Inflammatory macrophage treated with lipopolysaccharide for 1 hour (primary cell): ENCODE measurements at places on chromosomes 2 and 18.

- DNase-seq = no peak
Observed at GRCh38 chr2:75325594-75325993, 126.3 kb upstream of the TACR1 start.

DNA sequence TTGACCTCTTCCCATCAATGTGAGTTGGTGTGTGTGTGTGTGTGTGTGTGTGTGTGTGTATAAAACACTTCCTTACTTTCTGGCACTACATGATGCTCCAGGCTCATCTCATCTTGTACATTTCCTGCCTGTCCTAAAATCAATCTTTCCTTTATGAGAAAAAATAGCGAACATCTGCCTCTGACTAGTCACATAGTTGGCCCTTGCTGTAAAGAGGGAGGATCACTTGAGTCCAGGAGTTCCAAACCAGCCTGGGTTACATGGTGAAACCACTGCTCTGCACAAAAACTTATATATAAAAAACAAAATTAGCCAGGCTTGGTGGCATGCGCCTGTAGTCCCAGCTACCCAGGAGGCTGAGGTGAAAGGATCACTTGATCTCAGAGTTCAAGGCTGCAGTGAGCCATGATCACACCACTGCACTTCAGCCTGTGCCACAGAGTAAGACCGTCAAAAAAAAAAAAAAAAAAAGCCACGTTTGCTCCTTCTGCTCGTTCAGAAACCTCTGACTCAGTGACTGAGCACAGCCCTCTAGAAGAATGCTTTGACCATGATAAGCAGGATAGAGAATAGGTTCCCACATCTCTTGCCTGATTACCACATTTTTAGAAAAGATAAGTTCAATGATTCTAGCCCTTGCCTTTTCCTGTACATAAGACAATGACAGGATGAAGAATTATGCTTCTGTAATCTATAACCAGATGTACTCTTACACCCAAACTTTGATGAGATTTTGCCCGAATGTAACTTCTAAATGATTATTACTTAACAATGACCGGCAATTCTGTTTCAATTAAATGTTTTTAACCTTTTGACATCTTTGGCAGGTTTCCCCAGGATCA, 45.2 kb upstream of the ST3GAL5 start:
- no peak for DNase-seq

- no peak for DNase-seq
Observed at GRCh38 chr2:18741191-18741590, 151.8 kb upstream of the NT5C1B start.

GRCh38 chr2:134773759-134774742, 55.3 kb upstream of the TMEM163 start:
- no peak for DNase-seq

DNA sequence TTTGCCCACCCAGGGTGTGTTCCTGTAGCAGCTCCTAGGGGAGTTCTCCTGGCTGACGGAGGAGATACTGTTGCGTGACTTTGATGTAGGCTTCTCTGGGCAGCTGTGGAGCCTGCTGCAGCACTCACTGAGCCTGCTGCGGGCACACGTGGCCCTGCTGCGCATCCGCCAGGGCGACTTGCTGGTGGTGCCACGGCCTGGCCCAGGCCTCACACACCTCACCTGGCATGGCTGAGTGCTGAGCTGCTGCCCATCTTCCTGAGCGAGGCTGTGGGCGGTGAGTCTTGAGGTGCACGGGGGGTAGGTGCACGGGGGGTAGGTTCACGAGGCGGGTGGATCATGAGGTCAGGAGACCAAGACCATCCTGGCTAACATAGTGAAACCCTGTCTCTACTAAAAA, 191.7 kb downstream of the ANKRD36C start:
- DNase-seq = no peak

DNA sequence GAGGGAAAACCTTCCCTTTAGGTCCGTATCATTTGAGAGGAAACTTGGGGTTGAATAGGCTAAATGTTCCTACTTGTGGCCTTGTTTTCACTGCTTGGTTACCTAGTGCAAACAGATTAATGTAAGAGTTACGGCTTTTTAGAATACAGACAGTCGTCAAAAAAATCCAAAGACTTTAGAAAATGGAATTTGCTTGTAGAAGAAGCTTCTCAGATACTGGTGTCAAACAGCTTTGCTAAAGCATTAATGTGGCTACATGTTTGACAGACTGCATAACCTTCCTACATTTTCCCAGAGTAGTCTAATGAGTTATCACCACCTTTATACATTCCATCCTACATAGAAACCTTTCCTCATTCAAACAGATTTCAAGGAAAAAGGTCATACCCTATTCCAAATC, 114.6 kb downstream of the FMNL2 start:
- DNase-seq = no peak

DNA sequence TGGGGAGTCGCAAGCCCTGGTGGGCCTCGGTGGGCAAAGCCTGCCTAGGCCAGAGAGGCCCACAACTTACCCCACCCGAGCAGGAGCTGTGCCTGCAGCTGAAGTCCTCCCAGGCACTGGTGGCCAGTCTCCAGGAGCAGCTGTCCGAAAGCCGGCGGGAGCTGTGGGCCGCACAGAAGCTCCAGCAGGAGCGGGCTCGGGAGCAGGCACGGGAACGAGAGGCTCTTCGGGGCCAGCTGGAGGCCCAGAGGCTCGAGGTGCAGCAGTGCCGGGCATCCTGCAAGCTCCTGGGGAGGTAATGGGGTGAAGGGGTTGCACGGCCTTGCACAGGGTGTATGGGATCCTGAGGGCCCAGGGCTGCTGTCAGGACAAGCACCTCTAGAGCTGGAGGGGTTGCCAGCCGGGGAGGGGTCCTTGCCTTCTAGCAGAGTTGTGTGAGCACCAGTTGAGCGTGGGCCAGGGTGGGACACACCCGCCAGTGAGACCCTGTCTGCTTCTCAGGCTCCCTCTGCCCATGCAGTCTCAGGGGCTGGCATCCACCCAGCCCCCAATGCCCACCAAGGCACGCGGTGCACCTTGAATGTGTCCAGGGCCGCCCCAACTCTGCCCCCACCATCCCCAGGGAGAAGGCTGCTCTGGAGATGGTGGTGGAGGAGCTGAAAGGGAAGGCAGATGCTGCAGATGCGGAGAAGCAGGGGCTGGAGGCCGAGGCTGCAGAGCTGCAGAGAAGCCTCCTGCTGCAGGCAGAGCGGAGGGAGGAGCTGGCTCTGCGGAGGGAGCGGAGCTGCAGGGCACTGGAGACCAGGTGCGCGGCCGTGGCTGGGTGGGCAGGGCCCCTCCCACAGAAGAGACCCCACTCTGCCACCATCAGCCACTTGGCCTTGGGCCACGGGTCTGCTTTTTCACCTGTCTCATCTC, 27.2 kb downstream of the CROCC2 start:
- no peak for DNase-seq

DNA sequence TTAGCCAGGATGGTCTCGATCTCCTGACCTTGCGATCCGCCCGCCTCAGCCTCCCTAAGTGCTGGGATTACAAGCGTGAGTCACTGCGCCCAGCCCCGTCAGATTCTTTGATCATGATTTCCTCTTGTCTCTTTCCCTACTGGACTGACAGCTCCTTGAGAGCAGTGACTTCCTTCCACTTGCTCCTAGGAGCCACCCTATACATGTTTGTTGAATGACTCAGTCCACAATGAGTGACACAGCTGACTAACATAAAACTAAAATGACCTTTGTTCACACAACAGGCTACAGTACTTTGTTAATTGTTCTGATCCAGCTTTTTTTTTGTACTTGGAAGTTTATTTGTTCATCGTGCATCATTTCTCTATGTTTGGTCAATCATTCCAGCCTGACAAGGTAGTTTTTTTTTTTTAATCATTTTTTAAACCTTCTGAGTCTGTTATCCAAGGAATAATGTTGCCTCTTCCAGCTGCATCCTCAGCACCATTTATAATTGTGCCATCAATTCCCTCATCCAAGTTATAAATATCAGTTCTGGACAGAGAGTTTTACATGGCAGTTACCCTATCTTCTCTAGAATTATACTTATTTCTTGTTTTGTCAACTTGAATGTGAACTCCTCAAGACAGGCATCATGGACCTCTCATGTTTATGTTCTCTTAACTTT, 42.9 kb upstream of the TUBA3E start:
- no peak for DNase-seq

DNA sequence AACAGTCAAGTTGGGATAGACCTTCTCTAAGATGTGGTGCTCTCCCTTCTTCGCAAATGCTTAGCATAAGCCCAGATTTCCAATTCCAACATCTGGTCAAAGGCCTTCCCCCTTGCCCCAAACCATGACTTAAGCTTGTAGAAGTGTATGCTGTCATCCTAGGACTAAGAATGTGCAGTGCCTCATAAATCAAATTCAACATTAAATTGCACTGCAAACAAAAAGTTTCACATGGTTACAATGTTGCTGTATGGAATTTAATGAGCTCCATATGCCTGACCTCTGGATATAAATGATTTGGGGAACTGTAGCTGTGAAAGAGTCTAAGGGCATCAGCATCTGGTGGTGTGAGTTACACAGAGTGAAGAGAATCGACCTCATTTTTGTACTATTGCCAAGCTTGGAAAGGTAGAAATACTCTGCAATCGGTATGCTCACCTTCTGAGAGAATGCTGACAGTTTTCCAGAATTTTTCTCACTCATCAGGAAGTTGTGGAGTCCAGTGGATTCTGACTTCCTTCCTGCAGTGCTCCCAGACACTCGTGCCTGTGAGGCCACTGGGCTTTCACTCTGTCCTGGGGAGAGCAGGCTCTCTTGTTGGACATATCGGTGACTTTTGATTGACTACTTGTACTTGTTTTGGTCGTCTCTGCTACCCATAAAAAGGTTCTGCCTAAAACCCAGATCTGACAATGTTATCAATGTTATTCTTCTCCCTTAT, 40.6 kb downstream of the FASTKD2 start:
- DNase-seq = no peak

GRCh38 chr18:46051731-46052461, 20.2 kb downstream of the PSTPIP2 start:
- DNase-seq = peak; percentile 99

GRCh38 chr2:28532399-28532798, 36.5 kb downstream of the PLB1 start:
- DNase-seq = no peak

DNA sequence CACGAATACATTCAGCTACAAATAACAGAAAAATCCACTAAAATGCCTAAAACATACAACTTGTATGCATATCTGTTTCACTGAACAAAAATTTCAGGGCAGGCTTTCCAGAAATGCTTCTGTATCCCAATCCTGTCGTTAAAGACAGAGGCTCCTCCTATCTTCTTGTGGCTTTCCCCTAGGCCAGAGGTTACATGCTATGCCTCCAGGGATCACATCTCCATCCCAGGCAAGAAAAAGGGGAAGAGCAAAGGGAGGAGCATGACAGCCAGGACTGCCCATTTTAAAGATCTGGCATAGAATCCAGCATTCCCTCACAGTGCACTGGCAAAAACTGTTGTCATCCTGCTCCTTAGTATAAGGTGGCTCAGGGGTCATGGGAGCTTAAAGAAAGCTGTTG, 268.7 kb upstream of the SETBP1 start:
- no peak for DNase-seq

DNA sequence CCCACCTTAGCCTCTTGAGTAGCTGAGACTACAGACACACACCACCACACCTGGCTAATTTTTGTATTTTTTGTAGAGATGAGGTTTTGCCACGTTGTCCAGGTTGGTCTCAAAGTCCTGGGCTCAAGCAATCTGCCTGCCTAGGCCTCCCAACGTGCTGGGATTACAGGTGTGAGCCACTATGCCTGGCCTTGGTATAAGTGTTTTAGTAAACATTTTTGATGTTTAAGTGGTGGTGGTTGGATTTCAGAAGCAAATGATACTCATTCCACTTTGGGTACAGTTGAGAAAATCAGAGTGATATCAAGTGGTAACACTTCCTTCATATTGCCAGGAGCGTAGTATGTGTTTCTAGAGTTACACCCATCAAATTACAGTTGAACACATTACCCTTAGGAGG, 25.4 kb downstream of the ACADL start:
- no peak for DNase-seq

- no peak for DNase-seq
Observed at GRCh38 chr2:205864491-205864890, 182.2 kb downstream of the NRP2 start.

GRCh38 chr2:119629323-119629825, 49.6 kb upstream of the TMEM177 start:
- no peak for DNase-seq

GRCh38 chr18:79515944-79516351, 120.2 kb downstream of the NFATC1 start:
- no peak for DNase-seq

DNA sequence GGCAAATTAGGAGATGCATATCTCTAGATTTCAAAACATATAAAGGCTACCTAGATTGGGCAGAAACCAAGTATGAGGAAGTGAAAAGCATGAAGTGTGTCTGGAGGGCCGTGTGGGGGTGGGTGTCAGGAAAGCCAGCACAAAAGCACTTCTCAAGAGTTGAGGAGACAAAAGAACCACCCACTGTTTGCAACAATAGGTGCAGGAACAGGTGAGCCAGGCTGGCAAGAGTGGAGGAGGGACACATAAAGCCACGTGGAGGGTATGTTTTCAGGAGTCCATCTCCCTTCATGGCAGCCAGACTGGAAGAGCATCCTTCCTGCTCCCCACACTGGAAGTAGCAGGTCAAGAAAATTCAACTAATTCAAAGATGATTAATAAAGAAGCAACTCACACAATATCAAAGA, 96.4 kb downstream of the CERS6 start:
- DNase-seq = peak; percentile 24

DNA sequence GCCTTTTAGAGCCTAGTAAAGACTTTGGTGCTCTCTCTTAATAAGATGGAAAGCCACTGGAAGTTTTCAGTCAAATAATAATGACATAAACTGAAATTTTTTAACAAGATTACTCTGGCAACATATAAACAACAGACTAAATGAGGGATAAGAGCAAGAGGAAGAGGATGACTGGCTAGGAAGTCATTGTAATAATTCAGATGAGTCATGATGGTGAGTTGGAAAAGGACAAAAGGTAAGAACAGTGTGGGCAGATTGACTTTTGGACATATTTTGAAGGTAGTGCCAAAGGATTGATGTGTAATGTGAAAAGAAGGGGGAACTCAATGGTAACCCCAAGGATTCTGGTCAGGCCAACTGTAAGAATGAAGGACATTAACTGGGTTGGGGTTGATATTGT, 310.3 kb downstream of the NOL4 start:
- no peak for DNase-seq

DNA sequence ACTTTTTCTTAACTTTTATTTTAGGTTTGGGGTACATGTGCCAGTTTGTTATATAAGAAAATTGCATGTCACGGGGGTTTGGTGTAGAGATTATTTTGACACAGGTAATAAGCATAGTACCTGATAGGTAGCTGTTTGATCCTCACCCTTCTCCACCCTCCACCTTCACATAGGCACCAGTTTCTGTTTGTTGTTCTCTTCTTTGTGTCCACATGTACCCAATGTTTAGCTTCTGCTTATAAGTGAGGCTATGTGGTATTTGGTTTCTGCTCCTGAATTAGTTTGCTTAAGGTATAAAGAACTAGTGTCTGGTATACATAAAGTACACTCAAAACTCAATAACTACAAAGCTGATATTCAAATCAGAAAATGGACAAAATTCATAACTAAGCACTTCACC, 654.6 kb upstream of the LINC00305 start:
- DNase-seq = no peak

DNA sequence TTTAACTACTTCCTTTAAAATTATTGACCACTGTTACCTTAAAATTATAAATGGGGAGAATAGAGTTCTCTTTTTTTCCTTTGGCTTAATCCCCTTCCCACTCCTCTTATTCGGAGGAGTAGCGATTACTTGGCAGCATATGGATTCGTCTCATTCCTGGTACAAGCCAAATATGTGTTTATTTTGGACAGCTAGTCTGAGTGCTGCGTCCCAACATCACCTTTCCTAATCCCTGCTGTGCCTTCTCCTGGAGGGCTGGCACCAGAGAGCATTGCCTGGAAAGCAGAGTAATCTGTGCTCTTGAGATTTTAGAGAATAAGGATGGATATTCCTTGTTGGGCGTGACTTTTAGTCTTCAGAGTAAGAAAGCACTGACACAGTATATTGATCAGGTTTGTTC, 185.6 kb downstream of the AGAP1 start:
- DNase-seq = no peak
